Dermis microvascular lymphatic vessel endothelial cell (primary cell): ENCODE measurements at places on chromosomes 5 and 9. TPM values are rescaled to one million over a fixed set of nuclear protein-coding genes. Genes with fewer than 3 reads are reported as not detected.

DNA sequence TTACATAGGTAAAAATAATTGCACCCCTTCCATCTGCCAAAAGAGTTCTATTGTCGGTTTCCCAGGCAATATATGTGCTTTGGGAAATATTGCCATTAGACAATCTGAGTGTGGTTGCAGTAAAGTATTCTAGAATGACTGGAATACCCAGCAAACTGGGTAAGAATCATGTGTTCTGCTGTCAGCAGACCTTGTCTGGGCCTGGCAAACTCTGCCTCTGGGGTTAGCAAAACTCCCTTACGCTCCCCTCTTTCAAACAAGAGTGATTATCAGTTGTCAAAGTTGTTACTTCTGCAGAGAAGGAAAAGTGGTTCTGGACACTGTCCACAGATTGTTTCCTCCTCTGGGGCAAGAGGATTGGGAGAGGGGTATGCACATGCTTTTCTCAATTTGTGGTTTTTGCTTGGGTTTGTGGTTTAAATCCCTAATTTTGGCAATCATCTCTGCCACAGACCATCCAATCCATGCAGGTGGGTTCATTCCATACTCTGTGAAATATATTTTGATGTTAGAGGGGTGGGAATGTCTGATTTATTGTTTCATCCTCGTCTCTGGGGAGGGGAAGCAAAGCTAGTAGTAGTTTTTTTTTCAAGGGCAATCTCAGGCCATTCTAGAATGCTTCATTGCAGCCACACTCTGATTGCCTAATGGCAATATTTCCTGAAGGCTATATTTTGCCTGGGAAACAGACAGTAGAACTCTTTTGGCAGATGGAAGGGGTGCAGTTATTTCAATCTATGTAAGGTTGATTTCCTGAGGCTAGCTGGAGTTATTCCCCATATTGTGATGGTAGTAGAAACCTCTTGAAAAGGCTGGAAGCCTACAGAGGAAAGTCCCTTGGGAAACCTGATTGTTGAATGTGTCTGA is 24.0 kb upstream of the TNFSF15 start:
- DNase-seq: no peak

GRCh38 chr5:36982146-36982545 is 105.6 kb downstream of the NIPBL start:
- DNase-seq: no peak

- DNase-seq: no peak
Observed at GRCh38 chr9:14517154-14517906, 175.9 kb downstream of the ZDHHC21 start.

GRCh38 chr5:52693280-52693679 is 94.4 kb upstream of the ITGA1 start:
- DNase-seq: peak; percentile 69

- DNase-seq: no peak
Observed at GRCh38 chr9:28024676-28025075, 451.4 kb upstream of the C9orf72 start.

GRCh38 chr5:95057615-95058014 is 227.3 kb downstream of the MCTP1 start:
- no peak for DNase-seq

The SPINK7 gene
- total RNA-seq: not detected in 2 replicates

The TLR4 gene
- total RNA-seq: 165 and 172 TPM in 2 replicates
